Esophagus squamous epithelium (tissue), 5 donors: ENCODE measurements at places on chromosomes 12 and 14. TPM values are rescaled to one million over a fixed set of nuclear protein-coding genes. Genes with fewer than 3 reads are reported as not detected.

GRCh38 chr12:24081606-24082005 is 132.1 kb upstream of the SOX5 start:
- no peak for DNase-seq

RPL10L gene
- not detected for total RNA-seq

GPR135 gene
- 0.72 TPM for total RNA-seq

CEBPE gene
- not detected for total RNA-seq
